ENCODE measurements at places on chromosomes 1 and 21. TPM values are rescaled to one million over a fixed set of nuclear protein-coding genes. Genes with fewer than 3 reads are reported as not detected.

DNA sequence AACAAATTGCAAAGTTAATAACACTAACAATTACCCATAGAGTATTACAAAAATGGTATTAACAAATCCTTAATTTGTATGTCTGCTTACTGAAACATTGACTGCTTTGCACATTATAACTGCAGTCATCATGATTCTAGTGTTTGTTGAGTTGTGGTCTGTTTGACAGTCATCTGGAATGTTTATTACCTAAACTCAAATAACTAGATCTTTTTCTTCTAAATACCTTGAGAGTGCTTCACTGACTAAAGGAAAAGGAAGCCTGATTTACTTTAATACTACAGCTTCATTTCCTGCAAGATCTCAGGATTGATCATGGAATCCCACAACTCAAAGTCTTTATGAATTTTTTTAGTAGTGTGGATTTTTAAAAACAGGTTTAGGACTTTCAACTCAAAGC, 70.0 kb downstream of the HMCN1 start:
- H3K27ac ChIP-seq = no peak overlapping the region
- H3K27me3 ChIP-seq = no peaks in the 10 kb centered on the region
- H3K4me3 ChIP-seq = no peak overlapping the region
- no peaks in the 10 kb centered on the region for H3K36me3 ChIP-seq

- no peak overlapping the region for H3K4me3 ChIP-seq
- no peak for DNase-seq
- H3K36me3 ChIP-seq = no peaks in the 10 kb centered on the region
- peaks cover 15% of the 10 kb centered on the region for H3K4me1 ChIP-seq
Measured at GRCh38 chr1:21966247-21967000, 10.4 kb upstream of the CELA3B start.

DNA sequence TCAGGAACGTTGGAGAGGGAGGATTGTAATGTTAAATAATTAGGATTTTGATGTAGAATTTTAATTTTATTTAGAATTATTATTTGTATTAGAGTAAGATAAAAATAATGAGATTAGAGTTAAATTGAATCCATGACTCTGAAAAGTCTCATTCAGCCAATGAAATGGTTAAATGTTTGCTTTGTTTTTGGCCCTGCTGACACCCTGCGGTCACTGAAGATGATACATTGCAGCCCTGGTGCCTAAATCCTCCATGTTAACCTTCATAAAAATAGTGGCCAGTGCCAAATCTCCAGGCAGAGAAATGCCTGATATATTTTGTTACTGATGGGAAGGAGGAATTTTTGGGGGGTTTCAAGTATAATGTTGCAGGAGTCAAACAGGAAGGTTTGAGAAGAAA, 27.3 kb upstream of the RLF start:
- H3K36me3 ChIP-seq = no peaks in the 10 kb centered on the region
- no peak overlapping the region for H3K27ac ChIP-seq
- no peak for DNase-seq
- no peaks in the 10 kb centered on the region for H3K4me1 ChIP-seq
- no peak overlapping the region for H3K4me3 ChIP-seq

- no peak overlapping the region for H3K4me3 ChIP-seq
- peaks cover 39% of the 10 kb centered on the region for H3K36me3 ChIP-seq
- no peaks in the 10 kb centered on the region for H3K27me3 ChIP-seq
Measured at GRCh38 chr1:25834894-25835293, 15.1 kb downstream of the MTFR1L start.

CYYR1 gene
- total RNA-seq = 19.3 TPM

PRKAA2 gene
- total RNA-seq = 37.3 TPM

GRCh38 chr1:180255536-180256340, 25.7 kb downstream of the LHX4 start:
- H3K4me3 ChIP-seq = no peak overlapping the region
- no peak for DNase-seq
- no peaks in the 10 kb centered on the region for H3K36me3 ChIP-seq
- no peaks in the 10 kb centered on the region for H3K4me1 ChIP-seq

Measured in esophagus muscularis mucosa (tissue), 4 donors.